ENCODE measurements at places on chromosomes 7 and 10.
A peak's percentile ranks its signal among the peaks of the same experiment; 100 is the strongest.

DNA sequence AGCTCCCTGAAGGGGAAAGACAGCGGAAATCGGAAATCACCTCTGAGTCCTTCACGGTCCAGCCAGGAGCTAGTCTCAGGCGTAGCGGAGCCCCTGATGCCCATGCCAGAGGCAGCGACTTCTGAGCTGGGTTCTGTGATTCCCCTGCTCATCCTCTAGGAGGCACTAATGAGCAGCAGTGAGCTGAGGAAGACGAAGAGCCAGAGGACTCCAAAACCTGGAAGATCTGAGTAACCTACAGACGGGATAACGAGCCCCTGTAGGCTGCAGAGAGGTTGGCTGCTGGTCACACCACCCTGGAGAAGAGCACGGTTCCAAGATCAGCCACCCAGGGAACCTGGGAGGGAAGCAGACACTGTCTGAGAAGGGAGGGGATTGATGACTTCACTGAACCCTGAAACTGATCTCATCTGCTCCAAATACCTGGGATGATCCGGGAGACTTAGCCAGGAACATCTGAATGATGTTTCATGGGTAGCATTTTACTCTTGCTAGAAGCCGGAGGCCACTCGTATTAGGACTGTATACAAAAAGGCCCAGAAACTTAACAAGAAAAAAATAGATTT lies 304.1 kb downstream of the PAXIP1 start:
- ATAC-seq: no peak

DNA sequence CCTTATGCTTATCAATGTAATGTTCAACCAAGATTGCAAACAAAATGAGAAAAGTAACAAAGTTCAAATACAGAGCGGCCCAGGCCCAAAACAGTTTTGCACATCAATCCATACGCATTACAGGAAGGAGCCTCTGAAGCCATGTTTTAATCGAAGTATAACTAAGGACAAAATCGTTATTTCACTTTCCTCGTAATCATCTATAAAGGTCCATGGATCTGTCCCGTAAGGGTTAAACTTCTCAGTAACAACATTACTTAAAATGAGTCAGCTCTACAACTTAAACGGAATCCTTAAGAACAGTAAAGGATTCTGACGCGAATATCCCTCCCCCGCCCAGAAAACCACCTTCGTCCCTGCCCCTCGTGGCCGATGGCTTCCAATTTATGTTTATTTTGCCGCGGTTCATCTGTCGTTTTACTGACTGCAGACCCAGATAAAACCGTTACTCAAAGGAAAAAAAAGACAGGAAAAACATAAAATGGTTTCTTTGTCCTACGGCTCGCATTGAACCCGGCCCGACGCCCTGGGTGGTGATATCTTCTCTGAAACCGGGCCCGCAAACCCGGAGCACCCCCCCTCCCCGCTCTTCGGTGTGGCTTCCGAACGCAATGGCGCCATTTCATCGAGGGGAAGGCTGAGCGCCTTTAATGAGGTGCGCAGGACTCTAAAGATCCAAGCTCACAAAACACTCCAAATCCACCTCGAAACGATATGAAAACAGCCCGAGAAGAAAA lies 1.1 kb downstream of the HNRNPA2B1 start:
- ATAC-seq: peak; percentile 27

- ATAC-seq: no peak
Measured at GRCh38 chr7:38704041-38704547, 72.9 kb upstream of the AMPH start.

GRCh38 chr7:25944777-25945515 lies 207.1 kb upstream of the NFE2L3 start:
- no peak for ATAC-seq

DNA sequence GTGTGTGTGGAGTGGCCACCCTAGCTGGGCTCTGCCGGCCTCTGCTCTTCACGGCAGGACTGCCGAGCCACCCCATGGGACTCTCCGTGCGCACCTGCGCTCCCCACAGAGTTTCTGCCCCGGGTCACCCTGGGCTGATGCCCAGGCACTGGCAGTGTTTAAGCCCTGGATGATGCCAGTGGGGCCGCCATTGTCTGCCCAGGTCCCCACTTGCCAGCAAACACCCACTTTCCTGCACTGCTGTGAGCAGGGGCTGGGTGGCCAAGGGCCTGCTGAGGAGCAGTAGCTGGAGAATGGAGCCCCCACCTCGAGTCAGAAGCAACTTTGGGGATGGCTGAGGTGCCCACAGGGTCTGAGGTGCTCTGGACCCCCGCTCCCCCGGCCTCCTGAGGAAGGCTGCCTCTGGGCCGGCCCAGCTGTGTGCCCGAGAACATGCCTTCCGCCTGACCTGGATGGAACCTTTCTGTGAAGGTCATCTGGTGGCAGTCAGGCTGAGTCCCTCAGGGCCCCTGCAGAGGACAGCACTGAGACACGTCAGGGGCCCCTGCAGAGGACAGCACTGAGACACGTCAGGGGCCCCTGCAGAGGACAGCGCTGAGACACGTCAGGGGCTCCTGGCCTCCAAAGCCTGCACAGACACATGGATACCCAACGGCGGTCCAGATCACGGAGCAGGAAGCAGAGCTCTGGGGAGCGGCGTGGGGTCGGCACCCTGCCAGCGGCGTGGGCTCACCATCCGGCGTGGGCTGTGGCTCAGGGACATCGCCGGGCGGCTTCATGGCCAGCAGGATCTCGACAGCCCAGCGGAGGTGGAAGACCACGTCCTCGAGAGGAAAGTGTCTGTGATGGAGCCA lies 62.0 kb downstream of the CFAP46 start:
- no peak for ATAC-seq

DNA sequence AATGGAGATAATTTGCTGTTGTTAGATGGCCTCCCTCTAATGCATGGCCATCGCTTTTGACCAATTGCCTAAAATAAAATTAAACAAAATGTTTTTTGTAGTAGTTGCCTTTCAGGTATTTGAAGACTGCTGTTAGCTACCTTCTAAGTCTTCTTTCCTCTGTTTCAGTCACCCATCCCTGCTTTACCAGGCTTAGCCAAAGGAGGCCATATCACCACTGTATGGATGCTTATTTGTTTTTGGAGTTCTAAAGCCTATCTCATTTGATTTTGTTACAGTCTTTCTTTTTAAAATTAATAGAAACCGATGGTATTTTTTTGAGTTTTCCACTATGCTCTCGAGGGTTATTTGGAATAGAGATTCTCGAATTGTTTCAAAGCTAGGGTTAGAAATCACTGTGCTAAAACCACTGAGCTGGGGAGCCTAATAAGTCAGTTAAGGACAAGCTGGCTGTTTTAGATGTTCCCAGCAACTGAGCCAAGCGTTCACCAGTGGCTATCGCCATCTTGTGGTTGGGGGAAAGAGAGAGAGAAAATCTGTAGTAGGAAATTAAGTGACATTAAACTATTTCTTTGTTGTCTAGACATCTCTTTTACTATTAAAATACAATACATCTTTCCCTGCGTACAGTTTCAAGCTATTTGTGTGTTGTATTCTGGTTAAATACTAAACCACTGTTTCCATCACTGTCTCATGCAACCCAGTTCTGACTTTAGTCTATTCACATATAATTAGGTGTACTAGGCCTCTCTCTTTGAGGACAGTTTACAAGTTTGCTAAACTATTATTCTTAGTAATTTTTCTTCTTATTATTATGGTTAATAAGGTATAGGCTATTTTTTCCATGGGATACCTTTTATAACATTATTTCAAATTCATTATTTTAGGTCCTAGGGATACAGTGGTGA lies 52.2 kb downstream of the GPR158 start:
- peak; percentile 80 for ATAC-seq

GRCh38 chr7:26987338-26987737 lies 108.5 kb downstream of the HOXA1 start:
- ATAC-seq: no peak

- ATAC-seq: peak; percentile 15
Measured at GRCh38 chr7:28346676-28347363, 65.5 kb upstream of the CREB5 start.

DNA sequence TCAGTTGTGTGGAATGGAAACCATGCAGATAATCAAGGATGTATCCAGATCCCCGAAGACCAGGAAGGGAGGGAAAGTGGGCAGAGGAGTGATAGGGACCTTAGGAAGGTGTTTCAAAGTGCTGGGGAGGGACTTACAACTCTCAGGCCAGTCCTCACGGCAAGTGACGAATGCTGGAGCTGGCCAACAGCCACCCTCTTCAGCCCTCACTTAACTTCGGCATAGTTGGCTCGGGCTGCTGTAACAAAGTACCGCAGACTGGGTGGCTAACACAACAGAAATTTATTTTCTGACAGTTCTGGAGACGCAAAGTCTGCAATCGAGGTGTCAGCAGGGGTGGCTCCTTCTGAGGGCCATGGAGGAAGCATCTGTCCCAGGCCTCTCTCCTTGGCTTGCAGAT lies 265.9 kb upstream of the YAE1 start:
- no peak for ATAC-seq

GRCh38 chr10:35926846-35927245 lies 284.8 kb upstream of the FZD8 start:
- no peak for ATAC-seq

GRCh38 chr10:132685101-132685891 lies 100.7 kb downstream of the NKX6-2 start:
- ATAC-seq: no peak

- no peak for ATAC-seq
Measured at GRCh38 chr10:131354380-131354779, 42.9 kb upstream of the TCERG1L start.

- no peak for ATAC-seq
Measured at GRCh38 chr7:155836216-155837125, 24.2 kb upstream of the SHH start.

- ATAC-seq: peak; percentile 5
Measured at GRCh38 chr10:132570771-132571649, 33.4 kb downstream of the INPP5A start.

DNA sequence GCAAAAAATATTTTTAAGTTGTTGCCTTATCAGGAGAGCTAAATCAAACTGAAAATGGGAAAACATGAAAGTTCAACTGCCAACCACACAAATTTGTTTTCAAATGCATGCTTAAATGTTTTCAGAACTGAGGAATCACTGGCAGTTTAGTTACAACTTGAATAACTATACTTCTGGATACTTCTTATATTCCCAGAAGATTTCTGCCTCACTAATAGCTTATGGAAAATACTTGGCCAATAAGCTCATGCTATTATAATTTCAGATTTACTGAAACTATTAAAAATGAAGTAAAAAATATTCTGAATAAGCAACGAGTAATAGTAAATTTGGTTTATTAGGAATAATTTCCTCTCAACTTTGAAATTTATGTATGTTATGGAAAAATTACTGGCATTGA lies 222.2 kb downstream of the CDK14 start:
- ATAC-seq: no peak

DNA sequence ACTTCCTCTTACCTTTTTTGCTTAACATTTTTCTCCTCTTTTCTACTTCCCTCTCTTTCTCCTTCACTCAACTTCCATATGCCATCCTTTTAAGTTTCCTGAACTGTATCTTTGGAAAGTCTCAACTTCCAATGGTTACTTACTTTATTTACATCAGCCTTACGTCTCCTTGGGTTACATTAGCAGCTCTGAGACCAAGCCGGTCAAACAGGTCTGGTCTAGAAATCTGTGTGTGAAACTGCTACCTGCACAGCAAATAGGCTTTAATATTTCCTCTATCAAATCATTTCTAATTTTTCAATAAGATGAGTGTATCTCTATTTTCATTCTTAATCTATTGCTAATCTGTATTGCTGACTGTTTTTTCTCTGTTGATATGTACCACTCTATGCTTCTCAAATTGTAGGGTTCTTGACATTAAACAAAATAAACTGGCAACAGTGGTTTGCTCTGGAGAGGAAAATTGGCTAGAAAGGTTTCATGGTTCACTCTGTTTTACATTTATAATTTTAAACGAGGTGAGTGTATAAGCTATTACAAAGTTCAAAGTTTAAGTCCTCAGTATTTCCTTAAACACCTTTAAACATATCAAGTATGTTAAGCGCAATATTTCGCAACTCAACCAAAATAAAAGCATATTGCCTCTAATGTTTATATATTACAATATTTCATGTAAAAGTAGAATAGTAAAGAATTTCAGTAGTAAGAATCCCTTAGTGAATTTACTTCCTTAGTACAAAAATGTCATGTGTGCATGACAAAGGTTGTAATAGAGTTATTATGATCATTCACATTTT lies 3.6 kb upstream of the SEMA3C start:
- no peak for ATAC-seq

- no peak for ATAC-seq
Measured at GRCh38 chr10:132684164-132684891, 101.6 kb downstream of the NKX6-2 start.

DNA sequence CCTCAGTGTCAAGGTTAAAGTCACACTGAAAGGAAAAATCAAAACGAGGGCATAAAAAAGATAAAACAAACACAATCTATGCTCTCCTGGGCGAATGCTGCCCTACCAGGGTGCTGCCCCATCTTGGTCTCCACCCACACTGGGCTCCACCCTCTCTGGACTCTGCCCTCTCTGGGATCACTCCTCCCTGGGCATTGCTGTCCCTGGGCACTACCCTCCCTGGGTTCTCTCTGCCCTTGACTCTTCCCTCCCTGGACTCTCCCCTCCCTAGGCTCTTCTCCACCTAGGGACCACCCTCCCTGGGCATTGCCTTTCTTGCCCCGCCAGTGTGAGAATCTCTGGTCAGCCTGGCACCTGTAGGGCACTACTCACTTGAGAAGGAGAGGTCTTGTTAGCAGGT lies 8.6 kb downstream of the GDF2 start:
- no peak for ATAC-seq

GRCh38 chr10:51608211-51608610 lies 91.2 kb downstream of the CSTF2T start:
- ATAC-seq: no peak

- ATAC-seq: no peak
Measured at GRCh38 chr7:142455392-142455791, 197.5 kb upstream of the PRSS58 start.

DNA sequence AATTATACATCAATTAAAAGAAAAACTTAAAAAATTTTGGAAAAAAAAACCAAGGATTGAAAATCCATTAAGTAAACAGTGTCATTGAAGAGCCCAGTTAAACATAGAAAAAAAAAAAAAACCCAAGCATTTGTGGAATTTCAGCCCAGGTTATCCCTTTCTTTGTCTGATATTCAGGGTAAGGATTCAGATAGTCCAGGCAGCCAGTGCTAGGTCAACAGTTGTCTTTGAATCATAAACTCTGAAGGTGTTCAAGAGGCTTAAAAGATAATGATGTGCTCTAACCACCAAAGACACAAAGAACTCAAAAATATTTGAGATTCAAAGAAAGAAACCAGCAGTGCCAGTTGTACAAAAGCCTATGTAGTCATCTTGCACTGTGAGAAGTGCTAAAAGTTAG lies 270.3 kb upstream of the DKK1 start:
- ATAC-seq: no peak
